Stimulated activated CD8-positive, alpha-beta memory T cell treated with anti-CD3 and anti-CD28 coated beads, Interleukin-7, amount 100 ng/mL, for 48 hours (primary cell): ENCODE measurements at places on chromosomes 7 and 10.

- DNase-seq: no peak
These were observed 570.9 kb downstream of the INHBA start for GRCh38 chr7:41131956-41132355.

DNA sequence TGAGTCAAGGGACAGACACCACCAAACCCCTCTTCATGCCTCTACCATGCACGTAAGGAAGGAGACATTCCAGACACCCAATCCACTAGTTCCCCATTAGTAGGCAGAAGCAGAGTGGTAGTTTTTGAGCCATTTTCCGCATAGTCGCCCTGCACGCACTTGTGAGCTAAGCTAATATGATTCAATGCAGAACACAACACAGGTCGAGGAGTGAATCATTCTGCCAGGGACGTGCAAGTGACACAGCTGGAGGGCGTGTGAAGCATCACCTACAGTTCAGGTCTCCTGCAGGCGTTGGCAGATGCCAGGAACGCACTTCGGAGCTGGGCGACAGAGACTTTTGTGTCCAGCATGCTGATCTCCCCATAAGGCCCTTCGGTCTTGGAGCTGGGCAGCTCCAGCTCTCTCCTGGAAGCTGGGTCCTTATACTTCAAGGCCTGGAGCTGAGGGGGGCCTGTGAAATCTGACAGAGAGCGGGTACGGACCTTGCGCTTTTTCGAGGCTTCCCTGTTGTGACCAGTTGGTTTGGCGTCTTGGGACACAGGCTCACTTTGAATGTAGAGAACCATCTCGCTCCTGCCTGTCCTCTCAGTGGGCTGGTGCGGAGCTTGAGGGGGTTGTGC lies 102.4 kb downstream of the SVIL start:
- no peak for DNase-seq

DNA sequence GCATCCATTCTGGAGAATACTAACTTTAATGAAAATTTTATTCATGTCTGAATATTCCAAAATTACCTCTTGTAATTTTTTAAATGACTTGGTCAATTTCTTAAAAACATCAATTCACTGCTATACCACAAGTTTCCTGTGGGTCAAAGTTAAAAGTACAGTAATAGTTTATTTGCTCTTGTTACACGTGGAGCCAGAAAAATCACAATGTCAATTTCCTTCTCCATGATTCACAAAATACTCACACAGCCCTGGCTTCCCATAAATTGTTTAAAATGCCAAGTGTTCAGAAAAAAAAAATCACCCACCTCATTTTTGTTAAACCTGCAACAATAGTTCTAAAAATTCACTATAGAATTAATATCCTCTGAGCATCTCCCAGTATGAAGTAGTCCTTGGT lies 139.5 kb upstream of the GRM3 start:
- DNase-seq: no peak

DNA sequence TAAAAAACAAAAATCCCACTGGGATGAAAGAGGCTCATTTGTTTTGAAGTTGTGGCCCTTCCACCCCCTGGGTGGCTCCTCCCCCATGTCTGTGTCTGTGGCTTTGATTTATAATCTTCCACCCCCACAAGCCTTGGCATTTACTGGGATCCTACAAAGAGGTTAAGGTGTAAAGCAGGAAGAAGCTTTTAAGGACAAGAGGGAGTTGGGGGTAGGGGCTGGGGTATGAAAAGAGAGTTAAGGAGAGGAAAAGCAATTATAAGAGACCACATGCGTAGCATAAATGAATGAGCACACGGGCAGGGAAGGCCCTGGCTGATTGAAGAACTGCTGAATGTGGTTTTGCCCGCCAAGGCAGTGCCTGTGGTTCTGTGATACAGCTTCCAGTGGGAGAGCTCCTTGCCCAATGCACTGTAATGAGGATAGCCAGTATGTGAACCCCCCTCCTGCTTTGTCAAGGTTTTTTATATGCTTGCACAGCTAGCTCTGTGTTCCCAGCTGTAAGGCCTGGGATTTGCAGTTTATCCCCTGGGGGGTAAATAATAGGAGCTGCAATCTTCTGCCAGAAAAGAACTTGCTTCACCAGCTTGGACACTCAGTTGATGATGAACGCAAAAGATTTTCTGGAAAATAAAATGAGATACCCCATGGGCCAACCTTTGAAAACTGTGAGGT lies 34.7 kb upstream of the KMT2E start:
- DNase-seq: no peak

DNA sequence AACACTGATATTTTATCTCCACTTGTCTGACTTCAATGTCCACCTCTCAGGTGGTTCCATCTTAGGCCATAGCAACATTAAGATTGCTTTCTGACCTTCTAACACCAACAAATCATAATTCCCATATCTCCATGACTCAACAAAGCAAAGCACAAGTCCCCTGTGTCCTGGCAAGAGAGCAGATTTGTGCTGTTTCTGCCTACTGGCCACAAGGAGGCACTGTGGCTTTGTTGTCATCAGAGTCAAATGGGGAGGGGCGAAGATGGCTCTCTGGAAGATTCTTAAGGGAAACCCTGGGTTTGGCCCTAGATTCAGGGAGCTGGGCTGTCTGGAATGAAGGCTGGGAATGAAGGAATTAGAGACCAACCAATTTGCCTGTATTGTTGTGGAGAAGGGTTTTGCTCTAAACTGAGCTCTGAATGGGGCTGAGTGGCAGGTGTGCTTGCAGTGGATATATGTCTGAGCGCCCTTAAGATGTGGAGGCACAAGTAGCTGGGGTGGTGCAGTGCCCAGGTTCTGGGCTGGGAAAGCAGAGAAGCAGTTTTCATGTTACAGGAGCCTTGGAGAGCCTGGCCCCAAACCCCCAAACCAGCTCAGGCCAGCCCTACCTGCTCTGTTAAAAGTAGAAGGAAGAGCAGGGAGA lies 154.8 kb upstream of the PRSS58 start:
- DNase-seq: no peak

DNA sequence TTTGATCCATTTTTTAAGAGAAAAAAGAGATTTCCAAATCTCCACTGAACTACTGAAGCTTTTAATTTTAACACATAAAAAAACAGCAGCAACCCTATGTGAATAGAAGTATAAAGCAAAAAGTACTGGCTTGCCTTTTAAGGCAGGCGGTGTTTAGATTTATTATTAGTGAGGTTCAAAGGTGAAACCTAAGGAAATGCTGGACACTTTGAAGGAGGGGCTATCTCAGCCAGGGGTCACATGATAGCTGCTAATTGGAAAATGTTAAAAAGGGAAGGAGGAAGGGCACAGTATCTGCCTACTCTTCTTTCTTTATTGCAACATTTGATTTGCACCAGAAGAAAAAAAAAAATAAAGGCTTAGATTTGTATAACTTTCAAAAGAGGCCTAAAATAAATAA lies 183.8 kb downstream of the SKAP2 start:
- DNase-seq: no peak

GRCh38 chr7:32357535-32358277 lies 132.5 kb downstream of the LSM5 start:
- DNase-seq: no peak

DNA sequence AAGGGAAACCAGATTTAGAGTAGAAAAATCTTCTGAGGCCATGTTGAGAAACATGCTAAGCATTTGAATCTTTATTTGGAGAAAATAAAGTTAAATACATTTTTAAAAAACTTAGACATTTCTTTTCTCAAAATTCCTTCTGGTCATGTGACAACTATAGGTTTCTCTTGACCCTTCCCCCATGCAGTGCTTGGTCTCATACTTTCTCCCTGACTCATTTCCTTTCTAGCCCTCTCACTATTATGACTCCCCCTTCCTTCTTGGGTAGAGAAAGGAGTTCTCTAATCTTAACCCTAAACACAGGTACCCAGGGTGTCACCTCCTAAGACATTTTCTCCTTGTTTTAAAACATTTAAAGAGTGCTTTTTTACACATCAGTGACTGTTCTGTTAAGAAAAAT lies 179.5 kb upstream of the TMEM106B start:
- no peak for DNase-seq

GRCh38 chr7:40965774-40966173 lies 737.1 kb downstream of the INHBA start:
- no peak for DNase-seq

GRCh38 chr10:34313888-34314287 lies 501.2 kb downstream of the PARD3 start:
- DNase-seq: no peak

DNA sequence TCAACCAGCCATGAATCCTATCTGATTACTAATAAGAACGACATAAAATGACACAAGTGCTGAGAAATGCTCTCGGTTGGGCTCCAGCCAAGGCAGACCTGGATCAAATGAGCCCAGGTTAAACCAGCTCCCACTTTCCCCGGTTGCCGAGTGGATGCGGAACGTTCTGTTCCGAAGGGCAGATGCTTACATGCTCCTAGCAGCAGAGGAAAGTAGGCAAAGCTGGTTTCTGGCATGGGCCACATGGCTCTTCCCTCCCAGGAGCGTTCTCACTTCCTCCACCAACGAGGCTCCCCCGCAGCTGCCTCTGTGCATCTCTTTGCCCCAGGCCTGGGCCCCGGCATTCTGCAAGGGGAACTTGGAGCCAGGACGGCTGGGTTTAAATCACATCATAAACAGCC lies 61.8 kb upstream of the SDK1 start:
- DNase-seq: no peak

GRCh38 chr7:112411186-112411795 lies 39.0 kb upstream of the IFRD1 start:
- no peak for DNase-seq

GRCh38 chr10:110615057-110615747 lies 28.9 kb upstream of the RBM20 start:
- DNase-seq: no peak

DNA sequence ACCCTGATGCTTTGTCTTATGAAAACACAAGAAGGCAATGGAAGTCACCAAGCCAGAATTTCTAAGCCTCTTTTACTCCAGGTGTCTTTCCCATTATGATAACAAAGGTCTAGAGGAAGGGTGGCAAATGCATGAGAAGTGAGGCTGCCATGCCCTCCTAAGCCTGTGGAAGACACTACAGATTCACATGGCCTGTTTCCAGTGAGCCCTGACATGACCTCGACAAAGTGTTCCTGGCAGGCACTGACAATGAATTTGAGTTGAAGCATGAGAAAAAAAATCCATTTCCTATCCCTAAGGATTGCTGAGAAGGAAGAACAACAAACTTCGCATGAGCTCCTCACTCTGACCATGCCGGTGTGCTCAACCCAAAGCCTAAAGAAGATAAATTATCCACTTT lies 268.0 kb downstream of the HTR7 start:
- no peak for DNase-seq

- DNase-seq: no peak
These were observed 119.2 kb downstream of the SFMBT2 start for GRCh38 chr10:7291487-7292270.

DNA sequence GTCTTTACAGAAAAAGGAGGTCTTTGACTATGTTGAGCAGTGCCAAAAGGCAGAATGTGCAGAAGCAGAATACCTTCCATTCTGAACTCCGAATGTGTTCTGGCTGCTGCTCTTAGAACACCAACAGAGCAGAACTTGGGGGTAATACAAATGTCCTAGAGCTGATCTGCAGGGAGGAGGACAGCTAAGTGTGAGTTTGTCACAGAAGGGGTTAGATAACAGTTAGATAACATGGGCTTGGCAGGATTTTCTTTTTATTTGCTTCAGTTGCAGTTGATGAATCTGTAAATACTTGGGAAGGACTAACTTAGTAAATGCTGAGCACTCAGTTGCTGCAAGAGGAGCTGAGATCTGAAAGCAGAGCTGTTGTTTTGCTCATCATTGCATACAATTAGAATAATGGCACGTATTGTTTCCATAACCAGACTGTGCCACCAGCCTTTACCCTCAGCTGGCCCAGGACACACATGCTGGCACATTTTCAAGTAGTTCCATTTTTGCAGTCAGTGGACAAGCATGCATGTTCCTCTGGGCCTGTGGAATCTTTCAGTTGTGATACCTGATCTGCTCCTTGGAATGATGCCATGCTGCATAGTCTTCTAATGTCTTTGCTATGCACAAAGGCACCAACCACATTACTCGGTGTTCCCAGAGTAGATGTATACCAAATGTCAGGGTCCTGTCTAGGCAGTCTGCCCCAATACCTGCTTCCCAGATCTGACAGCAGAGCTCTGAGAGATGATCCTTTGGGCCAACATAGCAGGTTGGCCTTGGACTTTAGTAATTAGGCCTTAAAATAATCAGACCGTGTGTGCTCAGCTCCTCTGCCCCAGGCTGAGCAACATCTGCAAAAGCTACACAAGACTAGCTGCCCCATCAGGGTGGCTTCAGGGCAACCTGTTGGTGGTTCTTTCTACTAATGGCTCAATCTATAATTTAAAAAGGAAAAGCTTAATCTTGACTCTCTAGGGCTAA lies 55.7 kb downstream of the GSDME start:
- no peak for DNase-seq

GRCh38 chr10:80407812-80408241 lies 524 bp upstream of the PRXL2A start:
- DNase-seq: peak; percentile 33

- no peak for DNase-seq
These were observed 418.2 kb downstream of the TYW1 start for GRCh38 chr7:67414858-67415257.

GRCh38 chr7:157282141-157282801 lies 54.5 kb upstream of the DNAJB6 start:
- DNase-seq: no peak

DNA sequence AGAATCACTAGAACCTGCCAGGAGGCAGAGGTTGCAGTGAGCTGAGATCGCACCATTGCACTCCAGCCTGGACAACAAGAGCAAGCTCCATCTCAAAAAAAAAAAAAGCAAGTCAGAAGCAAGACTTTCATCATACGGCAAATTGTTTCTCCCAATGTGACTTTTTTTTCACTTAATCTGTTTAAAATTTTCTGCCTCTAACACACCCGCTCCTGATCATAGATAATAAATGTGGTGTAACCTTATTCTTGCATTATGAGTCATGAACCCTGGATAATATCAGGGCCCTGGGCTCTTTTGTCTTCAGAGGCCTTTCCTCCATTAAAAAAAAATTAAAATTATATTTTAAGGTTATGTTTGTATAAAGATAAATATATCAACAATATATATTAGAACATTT lies 111.4 kb upstream of the JCAD start:
- DNase-seq: no peak

DNA sequence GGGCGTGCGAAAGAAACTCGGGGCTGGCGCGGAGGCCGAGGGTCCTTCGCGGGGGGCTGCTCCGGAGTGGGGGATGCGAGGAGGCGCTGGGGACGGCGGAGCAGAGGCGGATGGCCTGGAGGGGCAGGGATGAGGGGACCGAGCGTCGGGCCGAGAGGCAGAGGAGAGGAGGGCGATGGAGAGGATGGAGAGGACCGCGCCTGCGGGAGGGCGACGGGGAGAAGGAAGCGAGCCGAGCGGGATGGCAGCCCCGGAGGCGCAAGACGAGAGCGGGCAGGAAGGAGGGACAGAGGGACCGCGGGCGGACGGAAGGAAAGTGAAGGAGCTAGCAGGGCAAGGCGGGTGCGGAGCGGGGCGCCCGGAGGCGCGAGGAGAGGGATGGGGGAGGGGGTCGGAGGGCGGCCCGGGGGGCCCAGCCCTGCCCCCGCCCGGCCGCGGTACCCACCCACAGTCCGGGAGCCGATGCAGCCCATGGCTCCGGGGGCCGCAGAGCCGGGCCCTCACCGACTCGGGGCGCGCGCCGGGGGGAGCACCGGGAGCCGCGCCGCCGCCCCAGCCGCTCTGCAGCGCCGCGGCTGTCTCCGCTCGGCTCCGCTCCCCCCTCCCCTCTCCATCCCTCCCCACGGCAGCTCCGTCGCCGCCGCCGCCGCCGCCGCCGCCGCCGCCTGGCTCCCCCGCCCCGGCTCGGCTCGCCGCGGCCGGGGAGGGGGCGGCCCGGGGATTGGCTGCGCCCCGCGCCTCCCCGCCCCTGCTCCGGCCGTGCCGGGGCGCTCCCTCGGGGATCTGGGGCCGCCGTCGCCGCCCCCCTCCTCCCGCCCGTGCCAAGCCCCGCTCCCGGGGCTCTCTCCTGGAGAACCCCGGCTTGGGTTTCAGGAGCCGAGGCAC lies at the start of gene FAM131B:
Gene FAM131B, minus strand, starts transcription at position 583 of the 885 bp plus-strand sequence. Its CDS starts 110 bp downstream, at position 473.
- DNase-seq: no peak
